ENCODE measurements at places on chromosomes 5 and 9. TPM values are rescaled to one million over a fixed set of nuclear protein-coding genes. Genes with fewer than 3 reads are reported as not detected.
A peak's percentile ranks its signal among the peaks of the same experiment; 100 is the strongest.

Gene MYOT
- 23.8 TPM for total RNA-seq

DNA sequence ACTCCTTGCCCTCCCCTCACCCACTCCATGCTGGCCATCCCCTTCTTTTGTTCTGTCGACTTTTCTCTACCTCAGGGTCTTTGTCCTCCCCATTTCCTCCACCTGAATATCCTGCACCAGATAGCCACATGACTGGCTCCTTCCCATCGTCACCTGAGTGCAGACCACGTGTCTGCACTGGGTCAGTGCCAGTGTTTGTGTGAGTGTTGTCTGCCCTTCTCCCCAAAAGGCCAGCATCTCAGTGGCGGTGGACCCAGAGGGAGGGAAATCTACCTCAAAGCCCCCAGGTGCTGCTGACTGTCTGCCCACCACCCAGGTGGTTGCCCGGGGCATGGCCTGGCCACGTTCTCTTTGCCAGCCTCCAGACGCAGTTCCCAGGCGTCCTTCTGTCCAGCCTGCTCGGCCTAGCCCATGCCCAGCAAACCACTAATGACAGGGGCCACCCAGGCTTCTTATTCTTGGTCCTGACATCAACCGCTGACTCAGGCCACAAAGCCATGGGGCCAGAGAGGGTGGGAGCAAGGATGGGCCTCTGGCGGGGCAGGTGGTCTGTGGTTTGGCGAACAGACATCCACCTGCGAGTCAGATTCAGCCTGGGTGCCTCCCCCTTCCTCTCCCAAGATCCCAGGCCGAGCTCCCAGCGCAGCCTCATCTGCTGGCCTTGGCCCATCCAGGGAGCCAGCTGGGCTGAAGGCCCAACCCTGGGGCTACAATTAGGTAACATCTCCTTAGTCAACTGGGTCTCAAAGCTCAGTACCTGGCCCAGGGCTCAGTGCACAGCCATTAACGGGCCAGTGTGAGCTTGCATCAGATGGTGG, 5.5 kb upstream of the NINJ1 start:
- peak; percentile 97 for DNase-seq

- no peak for DNase-seq
These were observed 100.0 kb upstream of the CXCL14 start for GRCh38 chr5:135678640-135679268.

Gene MAMDC2
- total RNA-seq: 93.5 TPM
